KG1 (cell line): ENCODE measurements at places on chromosomes 1 and 21.

DNA sequence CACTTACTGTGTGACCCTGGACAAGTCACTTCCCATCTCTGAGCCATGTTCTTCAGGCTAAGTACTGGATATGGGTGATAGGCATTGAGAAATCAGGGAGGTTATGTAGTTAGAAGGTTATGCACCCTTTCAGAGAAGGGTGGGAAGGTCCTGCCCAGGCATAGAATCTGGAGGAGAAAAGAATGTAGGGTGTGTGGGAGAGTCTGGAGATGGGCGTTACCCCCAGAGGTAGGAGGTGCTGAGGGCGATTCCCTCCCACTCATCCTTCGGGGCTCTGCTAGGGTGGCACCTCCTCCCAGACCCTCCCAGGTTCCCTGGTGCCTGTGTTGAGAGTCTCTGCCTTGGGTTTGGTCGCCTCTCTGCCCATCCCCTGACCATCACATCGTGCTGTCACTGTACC lies 51.1 kb downstream of the IGSF21 start:
- DNase-seq = no peak

DNA sequence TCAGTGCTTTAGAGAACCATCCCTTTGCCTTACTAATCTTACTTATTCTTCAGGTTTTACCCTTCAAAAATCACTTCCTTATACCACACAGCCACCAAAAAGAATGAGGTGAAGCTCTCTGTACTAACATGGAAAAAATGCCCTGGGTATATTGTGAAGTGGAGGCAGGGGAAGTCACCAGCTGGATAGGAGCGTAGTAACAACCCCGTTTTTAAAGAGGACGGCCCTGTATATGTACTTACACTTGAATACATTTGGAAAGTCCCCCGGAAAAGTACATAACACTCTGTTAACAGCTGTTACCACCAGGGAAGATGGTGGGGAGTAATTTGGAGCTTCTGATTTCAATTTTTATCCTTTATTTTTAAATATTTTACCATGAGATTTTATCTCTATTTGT lies 28.2 kb upstream of the KHDRBS1 start:
- peak; percentile 35 for DNase-seq

DNA sequence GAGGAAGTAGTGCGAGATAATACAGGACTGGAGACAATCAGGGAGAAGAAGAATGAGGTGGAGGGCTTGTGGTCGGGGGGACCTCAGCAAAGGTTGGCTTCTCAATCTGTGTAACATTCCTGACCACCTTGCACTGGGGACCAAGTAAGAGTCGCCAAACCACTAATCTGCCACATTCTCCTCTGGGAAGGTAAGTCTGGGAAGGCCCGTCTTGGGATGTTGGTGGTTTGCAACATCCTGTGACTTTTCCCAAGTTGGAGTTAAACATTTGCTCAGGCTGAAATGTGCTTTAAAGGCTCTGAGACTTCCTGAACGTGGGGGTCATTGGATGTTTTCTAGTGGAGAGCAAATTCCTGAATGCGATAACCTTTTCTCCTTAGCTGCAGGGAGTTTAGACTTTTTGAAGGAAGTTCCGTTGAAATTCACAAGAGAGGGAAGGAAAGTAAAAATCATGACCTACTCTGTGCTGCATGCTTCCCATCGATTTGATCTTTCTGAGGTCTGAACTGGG lies 325.9 kb downstream of the RPS6KC1 start:
- no peak for DNase-seq

GRCh38 chr1:98908980-98909379 lies 95.7 kb downstream of the PLPPR5 start:
- no peak for DNase-seq

DNA sequence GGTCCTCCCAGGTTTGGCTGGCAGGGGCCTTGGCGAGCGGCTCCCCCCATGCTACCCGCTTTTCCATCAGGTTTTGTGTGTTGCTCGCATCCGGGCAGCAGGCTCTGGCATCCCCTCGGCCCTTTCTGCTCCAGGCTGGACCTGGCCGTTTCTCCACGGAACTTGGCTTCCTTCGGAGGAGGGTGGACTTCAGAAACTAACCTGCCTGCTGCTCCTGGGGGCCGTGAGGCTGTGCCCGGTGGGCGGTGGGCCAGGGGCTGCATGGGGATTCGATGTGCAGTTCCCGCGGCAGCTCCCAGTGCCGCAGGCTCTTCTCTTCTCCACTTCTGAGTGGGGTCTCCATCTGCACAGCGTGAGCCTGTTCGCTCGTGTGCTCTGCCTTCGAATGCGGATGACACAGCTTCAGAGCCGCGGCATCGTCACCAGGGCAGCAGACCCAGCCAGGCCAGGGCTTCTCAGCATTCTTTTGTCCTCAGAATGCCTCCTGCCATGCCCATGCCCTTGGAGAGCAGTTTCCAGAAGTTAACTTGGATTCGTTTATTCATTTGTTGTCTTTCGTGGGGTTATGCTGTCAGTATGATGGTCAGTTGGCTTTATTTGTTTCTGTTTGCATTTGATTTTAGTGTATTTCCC lies 36.4 kb downstream of the PRKCZ start:
- DNase-seq = no peak
